NCI-H2171 (cell line): ENCODE measurements at places on chromosomes 4 and X.

GRCh38 chrX:861340-861890, 230.8 kb downstream of the SHOX start:
- DNase-seq, result no peak

GRCh38 chr4:150117094-150117493, 38.8 kb downstream of the DCLK2 start:
- DNase-seq, result no peak

DNA sequence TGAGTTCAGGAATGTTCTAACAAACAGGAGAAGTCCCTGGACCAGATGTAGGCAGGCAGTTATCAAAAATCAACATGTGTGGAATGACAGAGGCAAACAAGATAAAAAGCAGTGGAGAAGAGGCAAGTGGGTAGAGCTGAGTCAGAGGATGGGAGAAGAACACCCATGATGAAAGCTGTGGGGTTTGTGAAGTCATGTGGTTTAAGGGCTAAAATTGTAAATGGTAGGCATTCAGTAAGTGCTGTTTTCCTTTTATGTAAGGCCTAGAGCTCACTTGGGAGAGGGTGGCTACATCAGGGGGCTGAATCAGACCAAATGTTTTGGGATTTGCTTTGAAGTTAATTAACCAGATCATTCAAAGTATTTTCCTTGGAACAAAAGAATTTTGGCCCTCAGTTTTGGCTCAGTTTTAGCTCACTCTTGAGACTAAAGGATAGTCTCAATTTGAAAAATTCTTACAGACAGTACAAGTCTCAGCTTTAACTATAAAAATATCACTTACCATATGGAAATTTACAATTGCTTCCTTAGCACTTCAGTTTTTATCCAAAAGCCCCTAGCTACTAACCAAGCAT, 114.5 kb upstream of the PCDH7 start:
- DNase-seq, result no peak

- DNase-seq, result no peak
Measured at GRCh38 chr4:182261651-182262223, 18.5 kb downstream of the TENM3 start.

- no peak for DNase-seq
Measured at GRCh38 chr4:141646969-141647368, 10.6 kb downstream of the IL15 start.

- no peak for DNase-seq
Measured at GRCh38 chr4:38621028-38621684, 42.8 kb upstream of the KLF3 start.

DNA sequence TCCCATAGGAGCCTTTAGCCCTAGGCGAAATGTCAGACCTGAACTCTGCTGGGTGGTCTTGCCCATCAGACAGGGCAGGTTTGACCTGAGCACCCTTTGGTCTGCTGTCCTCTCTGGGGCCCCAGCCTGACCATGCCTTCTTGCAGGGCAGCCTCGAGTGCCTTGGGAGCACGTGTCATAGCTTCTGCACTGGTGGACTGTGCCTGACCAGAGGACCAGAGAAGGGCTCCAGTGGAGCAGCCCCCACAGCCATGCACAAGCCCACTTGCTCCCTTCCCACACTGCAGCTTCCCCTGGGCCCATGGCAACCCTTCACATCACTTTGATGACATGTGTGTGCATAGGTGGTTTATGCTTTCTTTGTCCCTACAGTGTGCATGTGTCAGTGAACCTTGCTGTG, 394.0 kb downstream of the TEX13C start:
- no peak for DNase-seq

GRCh38 chr4:101258883-101259282, 88.4 kb downstream of the PPP3CA start:
- DNase-seq, result no peak

DNA sequence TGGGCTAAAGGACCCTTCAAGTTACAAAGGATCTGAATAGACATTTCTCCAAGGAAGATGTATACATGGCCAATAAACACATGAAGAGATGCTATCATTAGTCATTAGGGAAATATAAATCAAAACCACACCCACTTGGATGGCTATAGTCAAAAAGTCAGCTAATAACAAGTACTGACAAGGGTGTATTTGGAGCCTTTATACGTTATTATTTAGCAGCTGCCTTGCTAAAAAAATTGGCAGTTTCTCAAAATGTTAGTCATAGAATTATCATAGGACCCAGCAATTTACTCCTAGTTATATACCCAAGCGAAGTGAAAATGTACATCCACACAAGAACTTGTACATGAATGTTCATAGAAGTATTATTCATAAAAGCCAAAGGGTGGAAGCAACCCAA, 112.7 kb upstream of the DUSP21 start:
- DNase-seq, result no peak

- DNase-seq, result no peak
Measured at GRCh38 chr4:30722359-30723200, 2.4 kb downstream of the PCDH7 start.

DNA sequence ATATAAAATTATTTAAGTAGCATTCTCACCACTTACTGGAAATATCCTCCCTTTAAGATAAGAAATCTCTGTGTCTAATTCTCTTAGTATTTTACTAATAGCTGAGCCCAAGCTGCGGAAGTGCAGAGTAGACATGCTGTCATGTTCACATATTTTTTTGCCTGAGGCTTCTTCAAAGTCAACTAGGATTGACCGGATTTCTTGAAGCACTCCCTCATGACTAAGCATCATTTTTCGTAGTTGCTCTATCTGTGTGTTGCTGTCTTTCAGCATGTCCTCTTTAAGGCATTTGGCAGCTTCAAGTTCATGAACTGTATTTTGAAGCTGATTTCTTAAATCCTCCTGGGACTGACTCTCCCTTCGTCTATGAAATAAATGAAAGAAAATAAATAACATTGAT, 36.9 kb downstream of the CCDC158 start:
- no peak for DNase-seq

DNA sequence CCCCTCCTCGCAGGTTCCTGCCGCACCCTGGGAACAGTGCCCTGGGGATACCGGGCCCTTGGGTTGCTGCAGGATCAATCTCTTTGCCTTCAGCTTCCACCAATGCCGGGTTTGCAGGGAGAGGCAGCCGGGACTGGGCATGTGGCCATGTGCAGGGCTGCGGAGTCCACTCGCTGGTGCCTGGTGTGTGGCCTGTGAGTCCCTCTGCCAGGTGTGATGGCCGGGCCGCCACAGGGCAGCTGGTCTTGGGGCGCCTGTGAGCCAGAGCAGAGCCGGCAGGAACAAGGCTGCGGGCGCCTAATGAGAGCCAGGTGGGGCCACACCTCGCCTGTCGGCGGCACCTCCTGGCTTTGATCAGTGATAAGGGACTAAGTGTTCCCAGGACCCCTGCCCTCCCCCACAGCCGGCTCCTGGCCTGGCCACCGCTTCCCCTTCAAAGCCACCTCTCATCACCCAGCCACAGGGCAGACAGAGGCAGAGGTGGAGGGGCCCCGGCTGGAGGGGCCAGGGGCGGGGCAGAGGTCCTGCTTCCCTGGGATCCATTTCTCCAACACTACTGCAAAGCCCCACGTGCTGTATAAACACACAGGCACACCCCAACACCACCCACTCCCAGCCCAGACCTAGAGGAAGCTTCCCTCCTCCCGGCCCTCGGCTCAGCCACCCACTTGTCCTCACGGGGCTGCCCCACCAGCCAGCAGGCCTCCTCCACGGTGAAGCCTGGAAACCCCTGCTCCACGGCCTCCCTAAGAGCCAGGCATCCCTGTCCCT, 132.7 kb downstream of the CPZ start:
- no peak for DNase-seq

- DNase-seq, result no peak
Measured at GRCh38 chr4:98653890-98654867, 4.2 kb downstream of the TSPAN5 start.

DNA sequence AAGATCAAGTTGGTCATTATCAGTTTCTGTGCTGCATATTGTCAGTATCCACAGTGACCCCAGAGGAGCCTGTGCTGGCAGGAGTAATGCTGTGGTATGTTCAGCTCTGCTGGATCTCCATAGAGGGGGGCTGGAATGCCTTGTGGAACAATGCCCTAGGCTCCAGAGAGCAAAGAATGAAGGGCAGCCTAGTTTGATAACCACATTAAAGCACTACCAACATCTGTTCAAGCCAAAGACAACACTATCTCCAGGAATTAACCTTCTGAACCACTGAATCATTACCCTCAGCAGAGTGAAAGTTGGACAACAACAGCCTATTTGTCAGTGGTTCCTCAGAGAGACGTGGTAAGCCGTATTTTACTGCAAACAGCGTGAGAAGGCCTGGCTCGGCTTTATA, 192.3 kb upstream of the CXorf66 start:
- DNase-seq, result no peak

DNA sequence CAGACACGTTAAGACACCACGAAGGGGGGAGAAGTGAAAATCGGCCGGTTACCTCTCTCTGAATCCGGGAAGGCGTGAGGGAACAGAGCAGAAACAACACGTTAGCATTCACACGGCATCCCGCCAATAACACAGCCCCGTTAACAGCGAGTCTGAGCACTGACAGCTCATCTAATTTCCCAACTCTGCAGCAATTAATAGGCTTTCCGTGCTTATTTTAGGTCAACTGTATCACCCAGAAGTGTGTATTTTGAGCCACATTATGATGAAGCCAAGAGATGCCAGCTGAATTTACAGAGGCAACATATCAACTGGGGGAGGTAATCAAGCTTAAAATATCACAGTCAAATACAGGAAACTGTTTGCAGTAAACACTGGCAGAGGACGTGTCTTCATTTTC, 92.6 kb downstream of the NSUN7 start:
- no peak for DNase-seq

DNA sequence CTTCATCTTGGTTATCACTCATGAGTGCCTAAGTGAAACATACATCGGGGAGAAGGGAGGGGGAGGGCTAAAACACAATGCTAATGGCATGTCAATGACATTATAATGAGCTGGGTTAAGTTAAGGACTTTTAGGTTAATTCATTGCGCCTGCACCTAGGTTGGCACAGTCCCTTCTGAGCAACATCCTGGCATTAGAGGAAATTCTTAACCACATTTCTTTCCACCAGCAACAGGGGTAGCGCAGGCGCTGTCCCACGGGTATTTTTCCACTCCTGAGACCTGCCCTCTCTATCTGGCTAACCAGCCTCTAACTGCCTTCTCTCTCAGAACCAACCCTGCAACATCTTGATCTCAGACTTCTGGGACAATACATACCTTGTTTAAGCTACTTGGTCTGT, 39.0 kb upstream of the PROM1 start:
- DNase-seq, result no peak

- no peak for DNase-seq
Measured at GRCh38 chr4:36523182-36523581, 241.8 kb downstream of the DTHD1 start.
